ENCODE measurements at places on chromosomes 7 and 10.

DNA sequence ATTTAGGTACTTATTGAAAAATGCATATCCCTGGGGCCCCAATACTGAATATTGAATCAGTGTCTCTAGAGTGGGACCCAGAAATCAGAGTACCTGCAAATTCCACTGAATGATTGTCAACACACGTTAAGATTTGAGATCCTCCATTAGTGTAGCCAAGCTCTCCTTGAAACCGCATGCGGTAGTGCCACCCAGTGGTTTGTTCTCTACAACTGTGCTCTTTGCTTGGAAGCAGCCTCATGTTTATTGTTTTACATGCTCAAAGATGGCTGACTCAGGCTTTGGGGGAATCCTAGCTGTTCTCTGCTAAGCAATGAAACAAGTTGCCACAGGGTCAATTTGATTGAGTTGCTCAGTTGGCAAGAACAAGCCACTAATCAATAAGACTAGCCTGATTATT is 340.2 kb upstream of the CELF2 start:
- DNase-seq: peak; percentile 47

- peak; percentile 31 for DNase-seq
These were observed 88.4 kb downstream of the BEND7 start for GRCh38 chr10:13440185-13441061.

GRCh38 chr7:142379201-142379885 is 121.5 kb upstream of the PRSS58 start:
- no peak for DNase-seq

GRCh38 chr7:129617652-129618051 is 6.1 kb downstream of the NRF1 start:
- DNase-seq: no peak

- DNase-seq: no peak
These were observed 110.2 kb downstream of the CPXM2 start for GRCh38 chr10:123781324-123781900.

DNA sequence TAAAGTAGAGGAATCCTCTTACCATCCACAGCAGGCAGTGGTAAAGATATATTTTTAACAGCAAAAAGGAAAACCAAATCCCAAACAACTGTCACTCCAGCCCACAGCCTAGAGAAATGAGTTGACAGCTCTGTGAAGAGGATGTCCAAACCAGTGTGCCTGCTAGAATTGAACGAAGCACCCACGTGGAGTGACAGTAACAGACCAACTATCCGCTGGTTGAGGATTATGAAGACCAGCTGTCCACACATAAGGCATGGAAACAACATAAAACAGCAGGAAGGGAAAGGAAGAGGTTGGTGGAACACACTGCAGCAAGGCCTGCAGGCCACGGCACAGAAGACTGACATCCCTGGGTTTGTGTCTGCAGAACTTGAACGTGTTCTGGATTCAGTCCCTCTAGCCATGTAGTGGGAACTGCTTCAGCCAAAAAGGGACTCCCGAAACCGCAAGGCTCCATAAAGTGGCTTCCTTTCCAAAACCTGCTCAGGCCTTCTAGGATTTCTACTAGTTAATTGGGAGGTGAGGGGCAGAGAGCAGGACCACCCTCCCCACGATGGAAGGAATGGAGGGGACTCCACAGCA is 324.4 kb downstream of the BICC1 start:
- DNase-seq: no peak
